ENCODE measurements at places on chromosomes 16 and 17. TPM values are rescaled to one million over a fixed set of nuclear protein-coding genes. Genes with fewer than 3 reads are reported as not detected.

CSH2 gene
- total RNA-seq: not detected

DNA sequence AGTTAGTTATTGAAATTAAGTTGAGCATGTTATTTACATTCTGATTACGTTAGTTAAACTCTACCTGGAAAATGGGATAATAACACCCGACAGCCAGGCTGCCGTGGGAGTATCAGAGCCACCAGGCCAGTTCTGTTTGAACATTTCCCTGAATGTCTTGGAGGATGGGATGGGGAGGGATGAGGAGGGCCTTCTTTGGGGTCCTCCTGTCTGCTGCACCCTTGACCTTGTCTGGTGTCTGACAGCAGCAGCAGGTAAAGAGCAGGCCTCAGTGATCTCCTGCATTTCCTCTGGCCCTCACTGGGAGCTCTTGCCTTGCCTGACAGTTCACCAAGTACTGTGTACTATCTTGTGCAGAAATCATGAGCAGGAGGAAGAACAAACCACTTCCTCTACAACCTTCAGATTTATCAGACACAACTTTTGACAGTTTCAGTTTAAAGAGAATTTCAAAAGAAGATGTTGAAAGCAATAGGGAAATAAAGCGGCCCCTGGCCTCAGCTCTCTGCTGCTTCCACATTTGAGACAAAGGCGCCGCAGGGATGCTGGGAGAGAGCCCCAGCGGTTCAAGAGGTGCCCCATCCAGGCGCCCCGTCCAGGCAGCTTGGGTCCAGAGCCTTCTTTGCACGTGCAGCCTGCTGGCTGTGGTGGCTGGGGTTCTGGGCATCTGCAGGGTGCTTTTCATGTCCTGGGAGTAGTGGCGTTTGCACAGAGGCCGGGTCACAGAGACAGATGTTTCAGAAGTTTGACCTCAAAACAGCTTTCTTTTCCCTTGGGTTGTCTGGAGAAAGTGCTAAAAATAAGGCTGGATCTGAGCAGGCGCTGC lies 25.3 kb downstream of the CMIP start:
- H3K27me3 ChIP-seq: no peaks in the 10 kb centered on the region
- peak overlapping the region; percentile 83 for H3K27ac ChIP-seq
- peaks cover 57% of the 10 kb centered on the region for H3K4me1 ChIP-seq
- H3K4me3 ChIP-seq: peak overlapping the region; percentile 21

DNA sequence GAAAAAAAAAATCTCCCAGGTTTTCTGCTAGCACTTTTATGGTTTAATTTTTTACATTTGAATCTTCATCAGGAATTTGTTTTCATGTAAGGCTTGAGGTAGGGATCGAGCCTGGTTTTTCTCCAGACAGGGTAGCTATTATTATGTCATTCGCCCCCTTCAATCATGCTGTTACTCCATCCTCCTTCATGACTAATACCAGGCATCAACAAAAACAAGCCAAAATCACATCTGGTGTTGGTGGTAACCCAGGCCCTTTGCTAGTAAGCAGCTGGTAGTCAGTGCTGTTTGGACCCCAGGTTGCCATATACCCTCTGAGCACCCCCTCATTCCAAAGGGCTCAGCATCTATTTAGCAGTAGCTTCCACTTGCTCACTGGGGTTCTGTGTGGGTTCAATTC lies 29.5 kb downstream of the DRC3 start:
- no peak overlapping the region for H3K27ac ChIP-seq
- H3K36me3 ChIP-seq: peaks cover 6% of the 10 kb centered on the region
- H3K4me1 ChIP-seq: no peaks in the 10 kb centered on the region
- H3K27me3 ChIP-seq: no peaks in the 10 kb centered on the region
- no peak overlapping the region for H3K4me3 ChIP-seq

ZG16B gene
- total RNA-seq: 3.0 TPM

DNA sequence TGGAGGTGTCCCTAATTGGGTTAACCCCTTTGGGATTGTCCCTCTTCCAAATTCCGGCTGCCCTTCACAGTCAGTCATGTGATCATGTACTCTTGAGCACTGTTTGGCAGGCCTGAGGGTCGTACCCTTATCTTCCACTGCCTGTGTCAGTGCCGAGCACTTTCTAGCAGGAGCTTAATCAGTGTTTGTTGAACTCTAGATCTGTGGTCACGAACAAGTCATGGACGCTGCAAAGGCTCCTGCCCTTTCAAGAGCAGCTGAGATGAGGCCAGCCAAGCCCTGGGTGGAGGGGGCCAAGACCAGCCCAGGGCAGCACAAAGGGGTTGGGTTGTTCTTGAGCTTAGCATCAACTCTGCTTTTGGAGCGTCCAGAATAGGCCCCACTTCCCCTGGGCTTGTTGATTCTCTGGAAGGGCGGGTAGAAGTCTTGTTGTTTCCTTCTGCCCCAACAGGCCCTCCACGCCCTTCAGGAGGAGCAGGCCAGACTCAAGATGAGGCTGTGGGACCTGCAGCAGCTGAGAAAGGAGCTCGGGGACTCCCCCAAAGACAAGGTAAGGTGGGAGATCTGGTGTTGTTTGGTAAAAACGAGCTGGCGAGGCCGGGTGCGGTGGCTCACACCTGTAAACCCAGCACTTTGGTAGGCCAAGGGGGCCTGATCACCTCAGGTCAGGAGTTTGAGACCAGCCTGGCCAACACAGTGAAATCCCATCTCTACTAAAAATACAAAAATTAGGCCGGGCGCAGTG lies 5.3 kb downstream of the IFI35 start:
- H3K36me3 ChIP-seq: peaks cover 15% of the 10 kb centered on the region
- H3K27ac ChIP-seq: no peak overlapping the region
- peaks cover 10% of the 10 kb centered on the region for H3K4me1 ChIP-seq
- H3K27me3 ChIP-seq: no peaks in the 10 kb centered on the region

USP32 gene
- total RNA-seq: 34.4 TPM

TMC6 gene
- total RNA-seq: 162 TPM

DNA sequence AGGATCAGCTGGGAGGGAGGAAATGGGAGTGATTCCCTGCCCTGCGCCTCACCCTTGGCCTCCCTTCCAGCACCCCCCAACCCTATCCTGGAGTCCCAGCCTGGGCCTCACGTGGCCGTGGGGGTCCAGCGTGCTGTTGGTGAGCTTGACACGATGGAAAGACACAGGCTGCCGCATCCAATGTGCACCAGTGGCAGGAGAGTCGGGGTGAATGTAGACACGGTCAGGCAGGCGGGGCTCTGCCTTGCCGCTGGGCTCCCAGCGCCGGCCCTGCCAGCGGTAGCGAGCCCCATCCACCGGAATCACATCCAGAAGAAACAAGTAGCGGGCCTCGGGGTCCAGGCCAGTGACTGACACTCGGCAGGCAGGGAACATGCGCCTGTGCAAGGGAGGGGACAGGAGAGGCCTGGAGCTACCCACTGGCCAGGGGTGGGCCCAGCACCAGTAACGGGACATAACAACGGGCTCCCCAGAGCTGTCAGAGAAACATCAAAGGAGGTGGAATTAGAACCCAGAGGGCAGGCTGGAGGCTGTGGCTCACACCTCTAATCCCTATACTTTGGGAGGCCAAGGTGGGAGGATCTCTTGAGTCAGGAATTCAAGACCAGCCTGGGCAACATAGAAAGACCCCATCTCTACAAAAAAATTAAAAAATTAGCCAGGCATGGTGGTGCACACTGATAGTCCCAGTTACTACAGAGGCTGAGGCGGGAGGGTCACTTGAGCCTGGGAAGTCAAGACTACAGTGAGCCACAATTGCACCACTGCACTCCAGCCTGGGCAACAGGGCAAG lies 2.7 kb downstream of the TBX6 start:
- H3K36me3 ChIP-seq: peaks cover 12% of the 10 kb centered on the region
- no peak overlapping the region for H3K27ac ChIP-seq
- peaks cover 25% of the 10 kb centered on the region for H3K4me1 ChIP-seq
- H3K4me3 ChIP-seq: no peak overlapping the region
- no peak for DNase-seq

GRCh38 chr17:77877036-77877435 lies 81.5 kb upstream of the TNRC6C start:
- no peaks in the 10 kb centered on the region for H3K27me3 ChIP-seq
- peaks cover 14% of the 10 kb centered on the region for H3K36me3 ChIP-seq
- no peak overlapping the region for H3K4me3 ChIP-seq

MT1E gene
- 4.8 TPM for total RNA-seq

GRCh38 chr17:57456622-57457021 lies 200.3 kb downstream of the MSI2 start:
- no peak overlapping the region for H3K4me3 ChIP-seq
- peaks cover 81% of the 10 kb centered on the region for H3K4me1 ChIP-seq
- no peaks in the 10 kb centered on the region for H3K27me3 ChIP-seq
- H3K27ac ChIP-seq: no peak overlapping the region
- peaks cover 8% of the 10 kb centered on the region for H3K36me3 ChIP-seq
- no peak for DNase-seq

GRCh38 chr17:80827646-80828643 lies 163.7 kb upstream of the CHMP6 start:
- H3K36me3 ChIP-seq: peaks cover 9% of the 10 kb centered on the region
- no peak for DNase-seq
- H3K4me3 ChIP-seq: no peak overlapping the region
- H3K27me3 ChIP-seq: no peaks in the 10 kb centered on the region

GRCh38 chr17:11805138-11805537 lies 192.1 kb downstream of the ZNF18 start:
- no peak overlapping the region for H3K4me3 ChIP-seq
- H3K27ac ChIP-seq: no peak overlapping the region
- no peak for DNase-seq

DNA sequence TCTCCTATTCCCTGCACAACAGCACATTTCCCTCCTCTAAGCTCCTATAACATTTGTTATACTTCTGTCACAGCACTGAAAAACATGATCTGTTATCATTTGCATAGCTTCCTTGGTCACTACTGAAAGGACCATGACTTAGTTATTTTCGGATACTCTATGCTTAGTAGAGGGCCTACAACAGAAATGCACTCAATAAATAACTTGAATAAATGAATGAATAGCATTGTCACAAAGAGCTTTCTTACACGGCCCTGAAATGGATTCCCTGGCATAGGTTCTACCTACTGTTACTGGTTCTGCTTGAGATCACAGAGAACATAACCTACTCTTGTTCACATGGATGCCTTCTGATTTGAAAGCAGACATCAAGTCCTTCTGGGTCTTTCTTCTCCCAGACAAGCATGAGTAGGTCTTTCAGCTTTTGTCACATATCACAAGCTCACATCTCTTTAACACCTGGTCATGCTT lies 41.6 kb downstream of the MYO1D start:
- no peaks in the 10 kb centered on the region for H3K36me3 ChIP-seq
- H3K27me3 ChIP-seq: peaks cover 2% of the 10 kb centered on the region
- peaks cover under 1% of the 10 kb centered on the region for H3K4me1 ChIP-seq

KRTAP2-3 gene
- not detected for total RNA-seq

DNA sequence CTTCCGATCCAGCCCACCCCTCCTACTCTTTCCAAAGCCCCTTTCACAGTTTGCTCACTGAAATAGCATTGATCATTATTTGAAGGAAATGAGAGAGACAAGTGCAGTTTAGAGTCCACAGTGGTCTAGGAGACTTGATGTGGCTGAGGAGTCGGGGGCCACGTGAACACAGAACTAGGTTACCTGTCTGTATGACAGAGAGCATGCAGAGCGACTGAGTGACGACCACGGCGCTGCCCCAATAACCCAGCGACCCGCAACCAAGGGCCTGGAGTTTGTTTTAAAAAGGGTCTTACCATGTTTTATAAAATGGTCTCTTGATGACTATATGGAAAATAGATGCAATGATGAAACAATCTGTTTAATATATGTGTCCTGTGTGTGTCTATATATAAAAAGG lies 39.5 kb downstream of the NDEL1 start:
- H3K4me3 ChIP-seq: no peak overlapping the region
- no peak overlapping the region for H3K27ac ChIP-seq
- H3K27me3 ChIP-seq: no peaks in the 10 kb centered on the region

DNA sequence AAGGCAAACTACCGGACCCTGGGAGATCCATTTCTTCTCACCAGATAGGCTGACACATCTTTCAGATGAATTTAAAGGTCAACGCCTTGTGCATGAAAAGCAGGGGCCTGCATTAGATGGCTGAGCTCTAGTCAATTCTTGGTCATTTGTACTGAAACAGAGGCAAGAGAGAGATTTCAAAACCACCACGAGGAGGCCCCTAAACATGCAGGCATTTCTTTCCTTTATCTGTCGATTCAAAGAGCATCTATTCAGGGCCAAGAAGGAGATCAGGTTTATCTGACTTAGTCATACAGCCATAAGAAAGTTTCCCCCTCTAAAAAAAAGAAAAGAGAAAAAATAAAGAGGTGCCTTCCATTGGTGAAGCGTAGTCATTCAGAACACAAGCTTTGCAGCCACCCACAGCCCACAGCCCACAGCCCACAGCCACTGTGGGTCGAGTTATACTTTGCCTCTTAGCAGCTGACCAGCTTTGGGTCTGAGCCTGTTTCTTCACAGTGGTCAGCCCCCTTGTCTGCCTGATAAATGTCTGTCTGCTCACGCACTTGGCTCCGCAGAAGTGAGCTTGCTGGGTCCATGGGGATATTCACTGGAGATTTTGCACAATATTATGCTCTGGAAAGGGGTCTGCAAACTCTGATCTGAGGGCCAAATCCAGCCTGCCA lies 207.5 kb downstream of the CDH13 start:
- H3K27ac ChIP-seq: no peak overlapping the region
- DNase-seq: no peak
- H3K36me3 ChIP-seq: no peaks in the 10 kb centered on the region

CDRT15L2 gene
- not detected for total RNA-seq

TPPP3 gene
- not detected for total RNA-seq

ATP2C2 gene
- not detected for total RNA-seq

- H3K27ac ChIP-seq: no peak overlapping the region
- no peak overlapping the region for H3K4me3 ChIP-seq
- H3K36me3 ChIP-seq: no peaks in the 10 kb centered on the region
- peaks cover 37% of the 10 kb centered on the region for H3K4me1 ChIP-seq
- peak; percentile 56 for DNase-seq
These were observed 128.4 kb upstream of the TNRC6C start for GRCh38 chr17:77829843-77830799.

DNA sequence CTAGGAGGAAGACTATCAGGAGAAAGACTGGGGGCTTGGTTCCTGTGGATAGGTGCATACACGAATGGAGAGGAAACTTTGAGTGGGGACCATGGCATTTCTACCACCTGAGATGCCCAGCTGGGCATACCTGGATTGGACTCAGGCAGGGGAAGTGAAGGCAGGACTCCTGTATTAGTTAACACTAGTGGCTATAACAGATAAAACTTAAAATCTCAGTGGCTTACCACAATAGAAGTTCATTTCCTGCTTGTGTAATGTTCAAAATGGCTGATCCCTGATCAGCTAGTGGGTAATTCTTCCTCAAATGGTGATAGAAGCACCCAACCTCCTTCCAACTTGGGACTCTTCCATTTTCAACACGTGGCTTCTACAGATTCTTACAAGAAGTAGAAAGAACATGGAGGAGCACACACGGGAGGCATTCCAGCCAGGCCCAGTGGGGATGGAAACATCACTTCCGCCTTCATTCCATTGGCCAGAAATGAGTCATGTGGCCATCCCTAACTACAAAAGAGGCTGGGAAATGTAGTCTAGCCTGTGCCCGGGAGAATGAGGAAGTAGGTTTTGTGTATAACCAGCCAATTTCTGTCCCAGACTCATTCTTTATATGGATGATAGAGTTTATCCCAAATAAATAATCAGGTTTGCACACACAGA lies 112.1 kb downstream of the UTP18 start:
- H3K36me3 ChIP-seq: no peaks in the 10 kb centered on the region
- H3K27ac ChIP-seq: no peak overlapping the region
- peak; percentile 24 for DNase-seq
- peaks cover 14% of the 10 kb centered on the region for H3K4me1 ChIP-seq
- H3K4me3 ChIP-seq: peak overlapping the region; percentile 26
- no peaks in the 10 kb centered on the region for H3K27me3 ChIP-seq

SLC6A4 gene
- not detected for total RNA-seq
